ENCODE measurements at places on chromosomes 2 and 18.

GRCh38 chr2:65357095-65357958, 75.1 kb downstream of the SPRED2 start:
- no peak for DNase-seq

DNA sequence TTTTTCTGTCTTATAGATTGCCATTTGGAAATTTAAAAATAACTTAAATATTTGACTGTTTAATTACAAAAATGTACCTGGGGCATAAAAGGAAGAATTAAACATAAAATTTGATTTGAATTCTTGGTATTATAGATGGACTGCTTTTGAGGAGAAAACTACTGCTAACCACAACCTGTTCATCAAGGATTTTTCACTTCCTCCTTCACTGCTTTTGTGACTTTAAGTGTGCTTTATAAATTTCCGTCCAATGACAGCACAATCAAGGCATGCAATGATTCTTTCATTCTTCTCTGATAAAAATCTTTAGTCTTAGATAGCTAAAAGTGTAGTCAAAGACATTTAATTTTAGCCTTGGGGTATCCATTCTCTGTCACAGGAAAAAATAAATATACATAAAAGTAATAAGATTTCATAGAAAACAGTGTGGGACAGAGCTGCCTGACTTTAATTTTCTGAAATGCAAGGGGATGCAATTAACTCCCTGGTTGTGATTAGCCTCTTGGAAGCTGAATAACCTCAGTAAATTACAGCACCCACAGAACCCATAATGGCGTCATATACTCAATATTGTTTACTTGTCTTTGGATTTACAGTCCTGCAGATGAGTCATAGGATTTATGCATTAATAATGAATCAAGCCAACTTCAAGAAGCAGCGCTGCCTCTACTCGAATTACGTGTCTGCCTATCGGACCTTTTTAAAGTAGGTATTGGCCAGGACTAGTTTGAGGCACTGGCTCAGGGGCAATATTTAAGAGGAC, 587.9 kb downstream of the NRXN1 start:
- no peak for DNase-seq

DNA sequence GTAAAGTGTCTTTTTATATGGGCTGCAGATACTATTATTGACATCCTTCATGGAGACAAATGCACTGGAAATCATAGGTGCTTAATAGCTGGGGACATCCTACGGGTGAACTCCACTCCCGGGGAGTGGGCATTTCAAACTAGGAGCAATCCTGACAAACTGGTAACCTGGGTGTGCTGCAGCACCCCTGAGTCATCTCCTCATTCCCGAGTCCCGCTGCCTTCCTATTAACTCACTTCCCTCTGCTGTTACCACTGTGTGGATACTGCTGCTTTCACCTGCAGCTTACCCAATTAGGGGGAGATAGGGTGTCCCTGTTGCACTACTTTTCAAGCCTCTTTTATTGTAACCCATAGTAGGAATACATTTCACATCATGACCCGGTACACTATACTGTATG, 134.2 kb downstream of the RAPGEF4 start:
- DNase-seq = no peak

DNA sequence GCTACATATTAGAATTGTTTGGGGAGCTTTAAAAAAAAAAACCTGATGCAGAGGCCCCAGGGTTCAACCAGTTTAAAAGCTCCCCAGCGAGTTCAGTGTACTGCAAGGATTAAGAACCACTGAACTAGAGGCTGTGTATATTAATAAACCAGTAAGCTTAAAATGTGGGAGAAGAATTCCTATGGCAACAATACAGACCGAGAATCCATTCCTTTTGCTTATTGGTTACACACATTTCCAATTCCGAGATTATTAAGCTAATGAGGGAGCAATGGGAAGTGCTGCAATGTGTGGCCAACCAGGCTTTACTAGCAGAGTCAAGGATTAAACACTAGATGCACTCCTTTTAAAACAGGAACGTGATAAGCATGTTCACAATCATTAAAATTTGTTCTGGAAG, 204.4 kb downstream of the TDRD15 start:
- DNase-seq = no peak

DNA sequence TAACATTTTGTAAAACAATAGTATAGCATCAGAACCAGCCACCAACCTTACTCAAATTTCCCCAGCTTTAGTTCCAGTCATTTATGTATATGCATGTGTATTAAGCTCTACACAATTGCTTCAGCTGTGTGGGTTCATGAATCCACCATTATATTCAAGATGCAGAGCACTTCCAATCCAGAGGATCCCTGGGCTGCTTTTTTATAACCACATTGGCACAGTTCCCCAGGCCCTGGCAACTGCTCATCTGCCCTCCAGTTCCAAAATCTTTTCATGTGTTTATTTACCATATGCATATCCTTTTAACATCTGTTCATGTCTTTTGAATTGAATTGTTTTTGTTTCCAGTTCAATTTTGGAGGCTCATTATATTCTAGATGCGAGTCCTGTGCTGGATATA, 482.9 kb upstream of the HS6ST1 start:
- DNase-seq = no peak

DNA sequence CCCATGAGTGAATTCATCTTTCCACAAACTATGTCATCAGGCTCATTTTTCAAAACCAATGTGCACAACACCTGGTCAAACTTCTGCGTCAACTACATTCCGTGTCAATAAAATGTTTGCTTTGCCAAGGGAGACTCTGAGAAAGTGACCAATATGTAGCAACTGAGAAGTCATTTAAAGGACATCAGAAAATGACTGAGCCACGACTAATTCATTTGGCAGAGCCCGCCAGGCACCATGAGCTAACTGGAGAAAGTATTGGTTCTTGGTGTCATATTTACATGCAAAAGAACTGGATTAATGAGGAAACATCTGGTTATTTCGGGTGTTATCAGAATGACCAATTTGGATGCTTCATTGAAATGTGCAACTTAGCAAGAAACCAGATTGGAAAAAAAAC, 7.2 kb downstream of the RND3 start:
- DNase-seq = no peak

GRCh38 chr2:237354892-237355291, 59.1 kb downstream of the COL6A3 start:
- DNase-seq = no peak

- peak; percentile 50 for DNase-seq
Measured at GRCh38 chr2:85785871-85786270, 32.1 kb downstream of the ATOH8 start.

DNA sequence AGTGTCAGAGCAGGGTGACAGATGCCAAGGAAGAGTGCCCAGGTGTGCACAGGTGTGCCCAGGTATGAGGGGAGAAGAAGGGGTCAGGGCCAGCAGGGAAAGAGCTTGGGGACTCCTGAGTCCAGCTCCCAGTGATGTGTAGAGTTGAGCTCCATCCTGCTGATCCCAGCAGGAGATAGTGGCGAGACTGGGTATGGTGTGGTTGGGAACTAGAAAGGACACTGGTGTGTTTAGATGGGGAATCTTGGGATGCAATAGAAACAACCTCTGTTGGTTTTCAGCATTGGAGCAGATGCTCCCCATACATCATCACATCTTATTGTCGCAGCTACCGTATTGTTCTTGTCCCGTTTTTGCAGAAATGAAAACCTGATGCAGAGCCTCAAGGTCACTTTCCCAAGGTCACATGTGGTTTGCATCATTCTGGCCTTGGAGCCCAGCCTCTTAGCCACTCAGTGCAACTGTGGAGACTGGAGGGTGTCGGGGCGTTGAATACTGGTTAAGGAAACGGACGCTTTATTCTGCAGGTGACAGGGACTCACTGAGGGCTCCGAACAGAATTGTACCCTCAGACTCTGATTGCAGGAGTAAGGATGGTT, 166.7 kb downstream of the AGAP1 start:
- DNase-seq = no peak

All from posterior cingulate gyrus (tissue), 11 donors.